ENCODE measurements at places on chromosomes 3 and 15. TPM values are rescaled to one million over a fixed set of nuclear protein-coding genes. Genes with fewer than 3 reads are reported as not detected.

DNA sequence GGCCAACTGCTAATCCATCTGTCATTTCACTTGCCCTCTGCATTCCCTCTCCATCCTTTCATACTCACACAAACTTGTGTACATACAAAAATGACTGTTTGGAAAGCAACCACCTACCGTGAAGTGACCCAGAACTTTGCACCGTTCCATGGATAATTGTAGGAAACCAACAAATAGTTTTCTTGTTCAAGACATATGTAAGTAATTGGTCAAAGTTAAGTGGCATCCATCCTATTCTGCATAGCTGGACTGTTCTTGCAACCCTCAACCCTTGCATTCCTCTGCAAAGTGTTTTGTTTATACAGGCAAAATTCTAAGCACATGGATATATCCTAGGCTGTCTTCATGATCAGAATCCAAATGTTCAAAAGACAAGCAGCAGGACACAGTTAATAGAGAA lies 592.5 kb downstream of the MECOM start:
- no peak for DNase-seq

GRCh38 chr3:182592747-182593146 lies 200.6 kb upstream of the ATP11B start:
- no peak for DNase-seq

GRCh38 chr3:154872074-154872473 lies 208.0 kb upstream of the MME start:
- no peak for DNase-seq

- no peak for DNase-seq
Observed at GRCh38 chr3:69273896-69274295, 112.0 kb downstream of the FRMD4B start.

RNF13 gene
- total RNA-seq: 69.7 TPM
